Activated CD4-positive, alpha-beta T cell treated with anti-CD3 and anti-CD28 coated beads, Interleukin-2, Interleukin-4, amounts not matched to agents 100 ng/mL and 50 ng/mL, durations not matched to agents 16 hours and 8 hours (primary cell): ENCODE measurements at places on chromosomes 1 and 21.
A peak's percentile ranks its signal among the peaks of the same experiment; 100 is the strongest.

- DNase-seq: no peak
Observed at GRCh38 chr1:201518071-201518470, 11.1 kb upstream of the CSRP1 start.

- DNase-seq: peak; percentile 34
Observed at GRCh38 chr1:156860628-156861423, at the start of gene NTRK1. NTRK1 (plus strand) TSS chr1:156860865; CDS start chr1:156860935, 70 bp downstream.

DNA sequence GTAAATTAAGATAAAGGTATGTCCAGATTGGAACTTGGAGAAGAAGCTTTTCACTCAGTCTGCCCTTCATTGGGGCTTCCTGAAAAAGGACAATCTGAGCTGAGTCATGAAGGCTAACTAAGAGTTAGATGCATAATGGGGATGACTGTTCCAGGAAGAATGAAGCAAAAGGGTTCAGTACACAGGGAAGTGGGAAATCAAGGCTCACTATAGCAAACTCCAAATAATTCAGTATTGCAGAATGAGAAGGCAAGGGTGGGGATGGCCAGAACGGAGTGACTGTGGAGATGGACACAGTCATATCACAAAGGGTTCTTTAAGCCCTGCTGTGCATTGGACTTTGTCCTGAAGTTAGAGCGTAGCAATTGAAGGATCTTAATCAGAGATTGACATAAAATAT, 158.3 kb downstream of the FGGY start:
- DNase-seq: no peak

- no peak for DNase-seq
Observed at GRCh38 chr1:219088778-219089557, 84.7 kb upstream of the LYPLAL1 start.

DNA sequence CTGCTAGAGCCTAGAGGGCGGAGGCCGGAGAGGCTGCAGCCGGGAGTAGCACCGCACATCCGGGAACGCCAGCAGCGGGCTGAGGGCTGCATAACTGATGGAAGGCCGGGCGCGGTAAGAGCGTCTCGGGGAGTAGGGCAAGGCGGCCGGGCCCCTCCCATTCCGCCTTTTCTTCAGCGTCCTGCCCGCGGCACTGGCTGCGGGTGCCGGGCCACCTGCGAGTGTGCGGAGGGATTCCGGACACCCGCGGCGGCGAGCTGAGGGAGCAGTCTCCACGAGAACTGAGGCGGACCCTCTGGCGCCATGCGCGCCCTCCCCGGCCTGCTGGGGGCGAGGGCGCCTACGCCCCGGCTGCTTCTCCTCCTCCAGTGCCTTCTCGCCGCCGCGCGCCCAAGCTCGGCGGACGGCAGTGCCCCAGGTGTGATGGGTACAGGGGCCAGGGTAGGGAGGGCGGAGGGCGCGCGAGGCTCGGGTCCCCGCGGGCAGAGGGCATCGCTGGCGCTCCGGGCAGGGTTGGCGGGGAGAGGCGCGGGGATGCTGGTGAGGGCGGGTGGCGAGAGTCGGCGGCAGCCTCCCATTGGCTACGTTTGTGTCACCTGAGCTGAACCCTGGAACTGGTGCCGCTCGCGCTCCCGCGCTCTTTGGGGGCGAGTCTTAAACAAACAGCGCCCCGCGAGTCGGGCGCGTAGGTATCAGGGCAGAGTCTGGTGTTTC, 334.4 kb downstream of the SRGAP2C start:
- peak; percentile 94 for DNase-seq

GRCh38 chr1:210250665-210250997, 18.0 kb downstream of the SERTAD4 start:
- no peak for DNase-seq

DNA sequence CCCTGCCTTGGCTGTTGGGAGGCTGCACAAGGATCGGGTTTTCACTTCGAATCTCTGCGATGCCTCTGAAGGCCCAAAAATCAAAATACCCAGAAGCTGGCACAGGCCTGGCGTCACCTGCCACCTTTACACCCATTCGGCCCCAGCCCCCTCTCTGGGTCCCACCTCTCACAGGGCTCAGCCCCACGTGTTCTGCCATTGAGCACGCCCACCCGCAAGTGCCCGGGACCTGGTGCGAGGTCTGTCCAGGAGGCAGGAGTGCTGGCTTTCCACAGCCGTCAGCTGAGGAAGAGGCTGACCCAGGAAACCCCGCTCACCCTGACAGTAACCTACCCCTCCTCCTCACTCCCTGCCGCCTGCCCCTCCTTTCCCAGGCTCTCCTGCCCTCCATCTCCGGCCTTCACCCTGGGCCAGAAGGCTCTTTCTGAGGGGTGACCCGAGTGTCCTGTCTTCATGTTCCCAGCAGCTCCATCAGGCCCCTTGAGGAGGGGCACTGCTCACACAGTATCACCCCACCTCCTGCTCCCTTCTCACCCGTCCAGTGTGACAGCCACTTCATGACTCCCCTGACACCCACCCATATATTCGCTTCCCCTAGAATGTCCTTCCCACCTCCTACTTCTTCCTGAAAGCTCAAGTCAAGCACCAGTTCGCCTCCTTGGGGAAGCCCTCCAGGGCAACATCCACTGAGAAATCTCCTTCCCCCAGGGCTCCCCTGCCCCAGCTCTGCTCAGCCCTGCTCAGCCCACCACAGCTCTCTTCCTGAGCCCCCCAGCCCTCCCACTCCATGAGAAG, 13.5 kb downstream of the RCC2 start:
- DNase-seq: no peak

DNA sequence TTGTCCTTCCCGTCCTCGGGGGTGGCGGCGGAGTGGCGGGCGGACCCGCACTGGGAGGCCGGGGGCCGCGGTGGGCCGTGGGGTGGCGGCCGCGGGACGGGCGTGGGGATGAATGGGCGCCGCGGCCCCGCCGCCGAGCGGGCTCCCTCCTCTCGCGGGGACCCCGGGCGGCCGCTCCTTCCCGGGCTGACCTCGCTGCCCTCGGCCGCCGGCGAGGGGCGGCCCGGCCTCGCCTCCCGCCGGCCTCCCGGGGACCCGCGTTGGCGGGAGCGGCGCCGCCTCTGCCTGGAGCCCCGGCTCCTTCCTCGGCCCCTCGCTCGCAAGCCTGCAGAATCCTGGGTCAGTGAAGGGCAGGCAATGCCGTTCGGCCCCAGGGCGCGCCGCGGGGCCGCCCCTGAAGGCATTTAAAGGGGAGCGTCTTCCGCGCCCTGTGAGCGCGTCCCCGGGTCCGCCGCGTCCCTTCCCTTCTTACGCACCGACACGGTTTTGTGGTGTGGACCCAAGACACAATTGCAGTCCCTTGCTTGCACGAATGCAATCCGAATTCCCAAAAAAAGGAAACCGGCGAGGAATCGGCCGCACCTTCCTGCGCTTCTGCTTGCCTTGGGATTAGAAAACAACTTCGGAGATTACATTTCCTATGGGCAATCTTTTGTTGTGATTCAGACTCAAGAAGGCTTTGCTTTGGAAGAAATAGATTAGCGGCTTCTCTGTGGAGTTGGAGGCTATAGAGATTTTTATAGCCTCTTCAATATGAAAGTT, 776 bp downstream of the ITSN1 start:
- DNase-seq: peak; percentile 4

DNA sequence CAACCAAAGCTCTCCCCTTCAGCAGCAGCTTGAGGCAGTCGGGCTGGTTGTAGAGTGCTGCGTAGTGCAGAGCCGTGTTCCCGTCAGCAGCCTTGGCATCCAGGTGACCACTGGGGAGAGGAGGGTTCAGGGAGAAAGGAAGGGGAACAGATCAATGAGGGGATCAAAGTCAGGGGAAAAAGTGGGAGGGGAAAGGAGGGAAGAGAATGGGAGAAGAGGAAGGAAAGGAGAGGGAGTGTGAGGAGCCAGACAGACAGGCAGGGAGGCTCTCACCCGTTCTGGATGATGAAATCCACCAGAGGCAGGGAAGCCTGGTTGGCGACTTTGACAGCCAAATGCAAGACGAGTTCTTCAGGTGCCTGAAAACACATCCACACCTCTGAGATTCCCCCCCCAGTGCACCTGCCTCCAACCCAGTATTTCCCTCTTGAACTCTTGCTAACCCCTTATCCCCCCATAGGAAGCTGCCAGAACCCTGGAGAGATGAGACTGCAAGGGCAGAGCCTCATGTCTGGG, 9.8 kb upstream of the TCEA3 start:
- no peak for DNase-seq

- no peak for DNase-seq
Observed at GRCh38 chr21:27487676-27488075, 520.8 kb upstream of the ADAMTS5 start.

- DNase-seq: no peak
Observed at GRCh38 chr1:19078536-19078935, 122.1 kb upstream of the IFFO2 start.

GRCh38 chr1:94528299-94528698, 13.3 kb downstream of the F3 start:
- no peak for DNase-seq

- no peak for DNase-seq
Observed at GRCh38 chr1:88454781-88455180, 229.3 kb upstream of the PKN2 start.

DNA sequence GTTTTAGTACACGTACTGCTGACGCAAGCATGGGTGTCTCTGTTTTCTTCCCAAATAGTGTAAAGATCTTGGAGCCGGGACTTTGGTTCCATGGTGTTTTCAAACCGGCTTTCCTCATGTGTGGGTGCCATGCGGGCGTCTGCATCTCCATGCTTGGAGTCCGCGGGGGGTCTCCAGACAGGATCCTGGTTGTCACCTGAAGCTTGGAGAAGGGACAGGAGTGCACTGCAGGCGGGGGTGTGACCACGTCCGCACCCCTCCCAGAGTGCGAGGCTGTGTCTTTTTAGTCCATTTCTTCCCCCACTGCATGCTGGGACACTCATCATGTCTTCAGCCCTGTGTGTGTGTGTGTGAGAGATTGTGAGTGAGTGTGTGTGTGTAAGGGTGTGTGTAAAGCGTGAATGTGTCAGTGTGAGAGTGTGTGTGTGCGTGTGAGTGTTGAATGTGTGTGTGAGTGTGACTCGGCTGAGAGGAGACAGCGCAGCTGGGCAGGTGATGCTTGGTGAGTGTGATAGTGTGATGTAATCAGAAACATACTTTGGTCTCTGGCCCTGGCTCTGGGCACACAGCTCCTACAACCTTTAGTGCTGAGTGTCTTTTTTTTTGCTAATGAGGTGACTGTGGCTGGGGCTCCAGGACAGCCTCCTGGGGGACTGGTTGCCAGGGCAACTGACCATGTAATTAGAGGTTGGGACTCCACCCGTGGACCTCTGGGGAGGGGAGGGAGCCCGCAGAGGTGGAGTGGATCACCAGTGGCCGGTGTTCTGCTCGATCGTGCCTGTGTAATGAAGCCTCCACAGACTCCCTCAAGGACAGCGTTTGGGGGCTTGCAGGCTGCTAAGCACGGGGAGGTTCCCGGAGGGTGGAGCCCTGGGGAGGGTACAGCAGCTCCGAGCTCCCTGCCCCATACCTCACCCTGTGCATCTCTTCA, 55.1 kb downstream of the AGPAT3 start:
- no peak for DNase-seq

GRCh38 chr1:46070164-46070814, 62.1 kb downstream of the PIK3R3 start:
- DNase-seq: no peak

- no peak for DNase-seq
Observed at GRCh38 chr1:92797961-92798360, 13.1 kb upstream of the EVI5 start.

- DNase-seq: no peak
Observed at GRCh38 chr21:33255404-33255803, 10.8 kb upstream of the IL10RB start.

GRCh38 chr1:19619697-19620384, 24.3 kb upstream of the NBL1 start:
- no peak for DNase-seq

- no peak for DNase-seq
Observed at GRCh38 chr1:1083416-1084371, 9.6 kb upstream of the RNF223 start.

DNA sequence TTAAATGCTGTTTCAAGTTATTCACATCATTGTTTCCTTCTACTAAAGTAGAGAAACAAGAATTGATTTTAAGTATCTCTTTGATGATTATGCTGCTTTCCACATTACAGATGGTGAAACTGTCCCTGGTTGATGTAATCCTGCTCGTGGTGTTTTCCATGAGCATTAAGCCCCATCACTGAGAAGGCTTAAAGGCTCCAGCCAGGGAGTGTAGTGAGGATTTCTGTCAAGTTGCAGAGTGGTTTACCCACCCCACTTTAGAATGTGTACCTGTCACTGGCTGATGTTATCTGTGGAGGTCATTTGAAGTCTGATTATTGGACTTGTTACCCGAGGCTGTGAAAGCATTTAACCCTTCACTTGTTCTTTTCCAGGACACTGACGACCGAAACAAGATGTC, 12.9 kb downstream of the CERS2 start:
- no peak for DNase-seq

DNA sequence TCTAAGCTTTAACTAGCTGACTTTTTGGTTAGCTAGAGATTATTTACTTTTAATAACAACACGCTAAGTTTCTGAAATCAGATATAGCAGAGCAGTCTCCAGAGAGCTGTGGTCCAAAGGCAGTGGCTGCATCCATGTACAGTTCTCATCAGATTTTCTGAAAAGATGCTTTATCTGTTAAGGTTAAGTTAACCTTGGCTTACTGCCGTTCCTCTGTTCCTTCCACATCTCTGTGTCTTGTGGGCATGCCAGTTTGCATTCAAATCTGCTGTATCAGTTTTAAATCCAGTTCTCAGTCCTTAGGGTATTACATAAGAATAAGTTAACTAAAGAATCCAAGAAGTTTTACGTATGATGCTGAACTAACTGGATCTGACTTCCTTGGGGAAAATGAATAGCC, 46.8 kb downstream of the SPATA46 start:
- no peak for DNase-seq

- DNase-seq: no peak
Observed at GRCh38 chr21:46121286-46122221, 23.6 kb downstream of the COL6A2 start.

GRCh38 chr1:35220976-35221375, 28.0 kb upstream of the SFPQ start:
- DNase-seq: peak; percentile 22

DNA sequence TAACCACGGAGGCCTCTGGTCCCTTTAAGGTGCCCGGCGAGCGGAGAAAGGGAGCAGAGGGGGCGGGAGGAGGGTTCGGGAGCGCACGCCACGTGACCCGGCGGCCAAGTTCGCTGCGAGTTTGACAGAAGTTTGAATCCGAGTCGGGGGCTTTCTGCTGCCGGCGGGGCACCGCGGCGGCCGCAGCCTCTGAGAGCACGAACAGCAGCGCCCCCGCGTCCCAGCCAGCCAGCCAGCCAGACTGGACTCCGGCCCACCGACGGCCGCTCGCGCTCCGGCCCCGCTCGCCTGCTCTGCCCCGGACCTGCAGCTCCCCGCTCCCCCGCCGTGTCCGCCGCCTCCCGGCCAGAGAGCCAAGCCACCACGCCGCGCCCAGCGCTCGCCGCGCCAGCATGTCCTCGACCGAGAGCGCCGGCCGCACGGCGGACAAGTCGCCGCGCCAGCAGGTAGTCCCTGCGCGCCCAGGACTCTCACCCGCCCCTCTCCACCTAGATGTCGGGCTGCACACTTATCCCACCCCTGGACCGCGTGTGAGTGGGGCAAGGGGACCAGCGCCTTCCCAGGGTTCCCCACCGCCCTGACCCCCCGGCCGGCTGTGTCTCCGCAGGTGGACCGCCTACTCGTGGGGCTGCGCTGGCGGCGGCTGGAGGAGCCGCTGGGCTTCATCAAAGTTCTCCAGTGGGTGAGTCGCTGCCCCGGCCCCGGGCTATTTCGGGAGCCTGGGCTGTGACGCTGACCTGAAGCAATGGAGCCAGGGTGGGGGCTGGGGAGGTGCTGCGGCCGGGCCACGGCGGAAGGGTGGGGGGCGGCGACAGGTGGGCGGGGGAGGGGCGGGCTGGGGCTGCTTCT, at the start of gene SYPL2:
Gene SYPL2 (plus strand): TSS at position 95 of the 849 bp plus-strand sequence. CDS start 298 bp downstream, at position 393.
- no peak for DNase-seq
